CD8-positive, alpha-beta memory T cell (primary cell): ENCODE measurements at places on chromosomes 11 and 22.

DNA sequence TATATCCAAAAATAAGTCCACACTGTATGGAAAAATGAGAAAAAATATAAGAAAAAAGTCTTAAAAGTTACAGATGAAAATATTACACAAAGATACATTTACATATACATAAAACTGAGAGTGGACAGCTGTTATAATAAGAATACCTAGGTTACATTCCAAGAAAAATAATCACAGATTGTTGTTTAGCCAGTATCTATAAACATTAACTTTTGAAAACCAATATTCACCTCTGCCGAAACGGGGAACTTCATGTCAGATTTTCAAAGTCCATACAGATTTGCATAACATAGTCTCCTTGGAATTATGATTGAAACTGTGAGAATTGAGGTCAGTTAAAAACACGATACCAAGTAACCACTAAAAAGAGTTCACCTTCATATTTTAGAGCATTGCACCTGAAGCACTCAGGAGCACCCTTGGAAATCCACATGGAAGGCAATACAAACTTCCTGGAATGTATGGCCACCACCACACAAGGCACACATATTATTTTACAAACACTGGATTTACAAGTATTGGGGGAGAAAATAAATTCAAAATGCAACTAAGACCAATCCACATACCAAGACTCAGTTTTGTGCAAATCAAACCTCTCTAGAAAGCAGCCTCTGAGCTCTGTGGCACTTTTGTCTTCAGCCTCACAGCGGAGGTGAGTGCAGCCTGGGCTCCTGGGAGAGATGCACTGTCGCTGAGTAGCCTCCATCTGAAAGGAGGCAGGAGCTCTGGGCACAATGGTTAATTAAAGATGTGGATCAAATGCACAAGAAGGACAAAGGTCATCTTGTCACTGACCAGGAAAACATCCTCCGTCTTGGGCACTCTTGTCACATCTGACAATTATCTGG, 34.4 kb downstream of the ZNF195 start:
- no peak overlapping the region for H3K4me3 ChIP-seq
- no peak overlapping the region for H3K27ac ChIP-seq
- DNase-seq: no peak
- no peaks in the 10 kb centered on the region for H3K4me1 ChIP-seq
- no peaks in the 10 kb centered on the region for H3K36me3 ChIP-seq

- peak overlapping the region; percentile 92 for H3K27ac ChIP-seq
- peaks cover 49% of the 10 kb centered on the region for H3K36me3 ChIP-seq
- peak overlapping the region; percentile 97 for H3K4me3 ChIP-seq
- no peaks in the 10 kb centered on the region for H3K27me3 ChIP-seq
- H3K4me1 ChIP-seq: peaks cover 41% of the 10 kb centered on the region
Measured at GRCh38 chr11:128515826-128516778, 71.3 kb downstream of the ETS1 start.

DNA sequence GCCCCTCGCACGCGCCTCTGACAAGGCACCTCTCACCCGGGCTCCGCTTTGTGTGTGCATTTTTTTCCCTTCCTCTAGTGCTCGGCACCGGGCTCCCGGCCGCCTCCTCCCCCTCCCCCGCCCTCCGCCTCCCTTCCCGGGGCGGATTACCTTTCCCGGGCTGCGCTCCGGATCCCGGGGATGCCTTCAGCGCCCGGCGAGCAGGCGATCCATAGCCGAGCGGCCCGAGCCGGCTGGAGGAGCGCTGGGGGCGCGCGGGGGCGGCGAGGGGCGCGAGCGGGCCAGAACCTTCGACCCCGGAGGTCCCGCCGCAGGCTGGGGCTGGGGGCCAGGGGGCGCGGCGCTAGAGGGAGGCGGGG, 282 bp downstream of the MPPED2 start:
- no peaks in the 10 kb centered on the region for H3K36me3 ChIP-seq
- no peaks in the 10 kb centered on the region for H3K4me1 ChIP-seq
- no peak overlapping the region for H3K4me3 ChIP-seq
- no peak overlapping the region for H3K27ac ChIP-seq
- DNase-seq: no peak

GRCh38 chr22:42297778-42298177, 27.3 kb upstream of the TCF20 start:
- peaks cover 77% of the 10 kb centered on the region for H3K4me1 ChIP-seq
- no peak for DNase-seq
- H3K27ac ChIP-seq: no peak overlapping the region
- H3K36me3 ChIP-seq: no peaks in the 10 kb centered on the region

- H3K27me3 ChIP-seq: no peaks in the 10 kb centered on the region
- no peak overlapping the region for H3K4me3 ChIP-seq
- no peaks in the 10 kb centered on the region for H3K36me3 ChIP-seq
Measured at GRCh38 chr11:16902182-16902581, 112.0 kb downstream of the PLEKHA7 start.

GRCh38 chr11:6646576-6646917, 9.1 kb downstream of the DCHS1 start:
- peak overlapping the region; percentile 40 for H3K4me3 ChIP-seq
- no peaks in the 10 kb centered on the region for H3K27me3 ChIP-seq
- DNase-seq: no peak
- H3K4me1 ChIP-seq: peaks cover 62% of the 10 kb centered on the region
- H3K36me3 ChIP-seq: no peaks in the 10 kb centered on the region
- no peak overlapping the region for H3K27ac ChIP-seq

DNA sequence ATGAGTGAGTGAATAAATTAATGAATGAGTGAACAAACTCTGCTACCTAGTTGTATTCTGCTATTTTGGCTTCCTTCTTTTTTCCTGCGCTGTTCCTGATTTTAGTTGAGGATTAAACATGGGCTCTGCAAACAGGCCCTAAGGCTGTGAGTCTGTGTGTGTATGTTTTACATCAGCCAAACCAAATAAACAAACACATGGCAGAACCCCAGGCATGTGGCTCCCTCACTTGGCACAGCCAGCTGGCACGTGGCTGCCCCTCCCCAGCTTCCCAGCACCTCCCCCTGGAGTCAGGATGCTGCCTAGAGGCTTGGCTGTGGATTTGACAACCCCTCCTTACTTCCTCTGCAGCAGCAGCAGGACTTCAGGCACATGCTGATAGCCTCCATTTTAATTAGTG, 593.2 kb downstream of the INSC start:
- H3K4me3 ChIP-seq: no peak overlapping the region
- no peak for DNase-seq
- H3K36me3 ChIP-seq: no peaks in the 10 kb centered on the region
- no peaks in the 10 kb centered on the region for H3K27me3 ChIP-seq
- H3K4me1 ChIP-seq: no peaks in the 10 kb centered on the region

DNA sequence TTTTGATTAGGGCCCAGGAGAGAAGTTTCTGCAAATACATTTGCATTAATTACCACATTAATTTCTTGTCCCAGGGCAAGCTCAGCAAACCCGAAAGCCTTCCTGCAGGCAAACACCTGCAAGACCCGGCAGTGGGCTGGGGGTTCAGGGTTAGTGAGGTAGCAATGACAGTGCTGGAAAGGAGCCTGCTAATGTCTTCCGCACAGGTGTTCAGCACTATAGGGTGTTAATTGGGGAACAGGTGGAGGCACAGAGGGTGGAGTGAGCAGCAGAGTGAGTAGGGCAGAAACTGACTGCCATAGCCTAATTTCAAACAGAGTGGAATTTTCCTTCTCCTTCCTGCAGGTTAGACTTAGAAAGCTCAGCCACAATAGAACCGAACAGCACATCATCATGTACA, 50.9 kb upstream of the UBASH3B start:
- H3K27me3 ChIP-seq: no peaks in the 10 kb centered on the region
- H3K4me1 ChIP-seq: no peaks in the 10 kb centered on the region
- H3K4me3 ChIP-seq: no peak overlapping the region
- no peak overlapping the region for H3K27ac ChIP-seq

GRCh38 chr11:74721479-74721835, 9.8 kb downstream of the CHRDL2 start:
- no peak overlapping the region for H3K4me3 ChIP-seq
- DNase-seq: no peak
- no peaks in the 10 kb centered on the region for H3K36me3 ChIP-seq
- H3K4me1 ChIP-seq: peaks cover 3% of the 10 kb centered on the region

DNA sequence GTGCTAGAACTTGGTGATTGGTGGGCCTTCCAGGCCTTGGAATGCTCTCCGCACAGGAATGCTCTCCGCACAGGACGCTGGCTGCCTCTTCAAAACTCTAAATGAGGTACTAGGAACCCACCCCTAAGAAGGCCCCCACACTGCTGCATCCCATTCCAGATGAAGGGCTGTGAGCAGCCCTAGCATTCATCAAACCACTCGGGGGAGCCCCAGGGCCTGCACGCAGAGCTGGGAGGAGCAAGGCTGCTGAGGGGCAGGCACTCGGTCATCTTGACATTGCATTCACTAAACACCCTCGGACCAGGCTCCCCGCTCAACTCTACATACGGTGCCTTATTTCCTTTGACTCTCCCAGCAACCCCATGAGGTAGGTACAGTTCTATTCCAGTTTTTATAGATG, 49.2 kb upstream of the EMID1 start:
- H3K36me3 ChIP-seq: no peaks in the 10 kb centered on the region
- no peak overlapping the region for H3K27ac ChIP-seq
- DNase-seq: no peak
- no peak overlapping the region for H3K4me3 ChIP-seq

- H3K27me3 ChIP-seq: no peaks in the 10 kb centered on the region
- no peak for DNase-seq
- H3K27ac ChIP-seq: no peak overlapping the region
- peaks cover 16% of the 10 kb centered on the region for H3K36me3 ChIP-seq
- no peak overlapping the region for H3K4me3 ChIP-seq
Measured at GRCh38 chr11:65438257-65439151, 15.9 kb downstream of the NEAT1 start.

GRCh38 chr11:127862406-127862805, 725.0 kb downstream of the ETS1 start:
- no peaks in the 10 kb centered on the region for H3K4me1 ChIP-seq
- no peak for DNase-seq
- no peaks in the 10 kb centered on the region for H3K36me3 ChIP-seq

DNA sequence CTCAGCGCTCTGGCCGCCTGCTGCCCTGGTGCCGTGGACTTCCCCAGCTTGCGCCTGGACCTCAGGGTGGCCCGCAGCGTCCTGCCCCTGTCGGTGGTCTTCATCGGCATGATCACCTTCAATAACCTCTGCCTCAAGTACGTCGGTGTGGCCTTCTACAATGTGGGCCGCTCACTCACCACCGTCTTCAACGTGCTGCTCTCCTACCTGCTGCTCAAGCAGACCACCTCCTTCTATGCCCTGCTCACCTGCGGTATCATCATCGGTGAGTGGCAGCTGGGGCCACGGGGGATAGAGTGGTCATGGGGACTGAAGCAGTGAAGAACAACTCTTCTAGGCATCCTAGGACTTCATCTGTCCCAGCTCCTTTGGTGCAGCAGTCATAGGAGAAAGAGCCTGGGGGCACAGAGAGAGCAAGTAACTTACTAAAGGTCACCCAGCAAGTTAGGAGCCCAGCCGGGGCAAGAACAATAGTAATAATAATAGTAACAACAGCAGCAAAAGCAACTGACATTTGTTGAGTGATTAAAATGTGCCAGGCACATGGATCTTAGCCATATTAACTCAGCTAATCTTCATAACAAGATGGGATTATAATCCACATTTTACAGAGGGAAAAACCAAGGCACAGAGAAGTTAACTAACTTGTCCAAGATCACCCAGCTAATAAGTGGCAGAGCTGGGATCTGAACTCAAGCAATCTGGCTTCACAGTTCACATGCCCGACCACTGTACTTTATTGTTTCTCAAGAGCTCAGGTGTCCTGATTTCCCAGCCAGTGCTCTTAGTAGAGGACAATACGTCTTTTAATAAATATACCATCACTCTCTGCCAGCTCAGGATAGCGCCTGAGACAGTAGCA, 1.4 kb downstream of the SLC35C1 start:
- H3K27ac ChIP-seq: peak overlapping the region; percentile 74
- peak overlapping the region; percentile 83 for H3K4me3 ChIP-seq
- no peaks in the 10 kb centered on the region for H3K27me3 ChIP-seq
- no peaks in the 10 kb centered on the region for H3K36me3 ChIP-seq
- peaks cover 37% of the 10 kb centered on the region for H3K4me1 ChIP-seq
